Stimulated activated CD4-positive, alpha-beta T cell treated with anti-CD3 and anti-CD28 coated beads, Interleukin-1b, Interleukin-23, amount 100 ng/mL, for 48 hours (primary cell): ENCODE measurements at places on chromosomes 7 and 10.

DNA sequence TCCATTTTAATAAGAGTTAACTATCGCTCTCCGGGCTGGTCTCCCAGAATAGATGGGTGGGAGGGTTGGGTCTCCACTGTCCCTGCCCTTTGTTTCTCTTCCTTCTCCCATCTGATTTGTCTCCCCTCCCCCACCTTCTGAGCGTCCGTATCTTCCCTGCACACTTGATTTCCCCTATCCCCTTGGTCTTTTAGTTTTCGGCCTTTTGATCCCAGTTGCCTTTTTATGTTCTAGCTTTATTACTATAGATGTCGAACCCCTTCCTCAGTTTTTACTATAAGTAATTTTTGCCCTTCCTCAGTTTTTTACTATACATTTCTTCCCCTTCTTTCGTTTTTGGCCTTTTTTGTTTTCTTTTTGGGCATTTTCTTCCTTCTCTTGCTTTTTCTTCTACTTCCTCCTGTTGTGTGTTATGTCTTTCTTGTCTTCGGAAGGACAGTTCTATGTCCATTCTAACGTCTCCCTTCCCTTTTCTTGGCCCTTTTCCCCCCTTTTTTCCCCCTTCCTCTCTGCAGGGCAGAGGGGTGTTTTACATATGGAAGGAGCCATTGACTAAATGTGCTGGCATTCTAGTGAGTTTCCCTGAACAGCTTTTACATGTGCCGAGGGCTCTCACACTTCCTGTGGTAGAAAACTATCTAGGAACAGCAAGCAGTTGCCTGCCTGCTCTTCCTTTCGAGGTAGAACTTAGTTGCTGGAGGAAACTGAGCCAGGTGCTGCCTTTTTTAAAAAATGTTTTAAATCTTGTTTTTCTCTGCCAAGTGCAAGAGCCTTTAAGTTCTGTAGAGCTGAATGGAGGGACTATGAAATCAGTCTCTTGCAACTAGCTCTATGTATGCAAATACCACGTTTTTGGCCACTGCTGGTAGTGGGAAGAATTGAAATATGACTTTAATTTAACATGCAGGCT is 2.8 kb downstream of the TET1 start:
- DNase-seq: no peak

GRCh38 chr10:96345222-96345621 is 13.6 kb downstream of the OPALIN start:
- DNase-seq: no peak

- DNase-seq: no peak
These were observed 97.9 kb upstream of the SH2B2 start for GRCh38 chr7:102188746-102189145.

- no peak for DNase-seq
These were observed 119.2 kb downstream of the DPP6 start for GRCh38 chr7:154171422-154171821.

- no peak for DNase-seq
These were observed 200.9 kb downstream of the TEX36 start for GRCh38 chr10:125482108-125482507.

- DNase-seq: no peak
These were observed 12.2 kb downstream of the UBE3C start for GRCh38 chr7:157150882-157151281.

GRCh38 chr7:1170741-1171501 is 10.9 kb upstream of the ZFAND2A start:
- no peak for DNase-seq
